Activated naive CD4-positive, alpha-beta T cell treated with Interleukin-2 at 50 U/mL for 16 hours (primary cell): ENCODE measurements at places on chromosomes 2 and 18.

DNA sequence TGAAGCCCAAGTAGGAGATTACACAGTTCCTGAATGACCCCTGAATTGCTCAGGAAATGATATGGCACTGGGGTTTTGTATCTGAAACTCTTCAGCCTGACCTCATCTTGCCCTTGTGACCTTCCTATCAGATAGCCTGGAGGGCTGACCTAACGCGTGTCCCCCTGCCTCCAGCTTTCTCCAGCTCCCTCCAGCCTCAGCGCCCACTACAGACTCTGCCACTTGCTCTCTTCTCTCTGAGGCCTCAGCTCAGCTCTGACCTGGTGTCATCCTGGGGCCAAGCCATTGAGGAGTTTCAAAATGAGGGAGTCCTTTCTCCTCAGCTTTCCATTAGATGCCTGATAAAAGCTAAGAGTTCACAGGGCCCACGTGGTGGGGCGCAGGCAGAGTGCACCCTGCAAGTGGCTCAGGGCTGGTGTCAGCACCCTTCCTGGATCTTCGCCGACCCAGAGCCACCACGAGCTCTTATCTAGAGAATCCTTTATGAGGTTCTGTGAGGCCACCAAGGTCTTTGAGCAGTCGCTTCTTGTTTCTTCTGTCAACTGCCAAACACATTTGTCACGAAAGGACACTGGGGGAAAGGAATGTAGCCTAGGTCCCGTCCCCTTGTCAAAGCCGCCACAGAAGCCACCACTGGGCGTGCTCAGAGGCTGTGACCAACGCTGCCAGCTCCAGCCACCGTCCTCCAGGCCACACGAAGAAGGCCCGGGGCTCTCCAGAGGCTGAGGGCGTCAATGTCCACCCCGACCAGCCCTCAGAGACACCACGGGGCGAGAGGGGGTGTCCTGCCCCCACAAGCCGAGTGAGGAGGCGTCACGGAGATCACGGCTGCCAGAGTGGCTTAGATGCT is 131.3 kb upstream of the GPC1 start:
- DNase-seq: no peak

DNA sequence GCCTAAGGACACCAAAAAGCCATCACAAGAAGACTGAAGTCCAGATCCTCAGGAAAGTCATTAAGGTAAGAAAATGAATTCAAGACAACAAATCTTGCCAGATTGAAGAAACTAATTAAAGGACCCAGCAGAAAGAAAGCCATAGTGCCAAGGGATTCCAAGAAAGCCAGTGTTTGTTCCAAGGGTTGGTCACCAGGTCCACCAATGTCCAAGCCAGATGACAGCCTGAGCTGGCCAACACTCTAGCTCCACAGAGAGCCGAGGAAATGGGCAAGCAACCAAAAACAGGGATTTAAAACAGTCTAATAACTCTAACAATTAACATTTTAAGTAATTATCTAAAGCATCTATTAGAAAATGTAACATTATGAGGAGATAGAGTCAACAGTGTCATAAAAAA is 49.2 kb downstream of the DNER start:
- DNase-seq: no peak

GRCh38 chr2:192298664-192299063 is 103.9 kb upstream of the TMEFF2 start:
- no peak for DNase-seq

GRCh38 chr2:129768485-129769184 is 210.8 kb upstream of the RAB6C start:
- no peak for DNase-seq

GRCh38 chr2:127037476-127037875 is 69.5 kb downstream of the BIN1 start:
- DNase-seq: no peak

GRCh38 chr2:68330691-68331090 is 10.9 kb upstream of the CNRIP1 start:
- DNase-seq: no peak

- DNase-seq: no peak
These were observed 298.9 kb downstream of the EIPR1 start for GRCh38 chr2:3078684-3079083.

DNA sequence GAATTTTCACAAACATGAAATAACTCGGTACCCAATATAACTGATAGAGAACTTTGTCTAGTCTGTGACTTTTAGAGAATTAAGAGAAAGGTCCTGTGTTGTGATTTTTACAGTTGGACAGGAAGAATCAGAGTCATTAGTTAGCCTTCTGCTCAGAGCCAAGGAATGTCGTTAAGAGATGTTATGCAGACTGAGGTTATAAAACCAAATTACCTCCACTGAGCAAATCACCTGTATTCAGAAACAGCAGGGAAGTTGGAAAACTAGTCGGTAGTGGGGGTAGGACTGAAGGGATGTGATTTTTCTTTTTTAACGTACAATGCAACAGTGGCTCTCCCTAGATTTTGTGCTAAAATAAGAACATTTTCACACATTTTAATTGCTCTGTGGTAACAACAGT is 18.5 kb downstream of the TANK start:
- DNase-seq: no peak

GRCh38 chr2:8303322-8303832 is 378.5 kb upstream of the ID2 start:
- peak; percentile 78 for DNase-seq

DNA sequence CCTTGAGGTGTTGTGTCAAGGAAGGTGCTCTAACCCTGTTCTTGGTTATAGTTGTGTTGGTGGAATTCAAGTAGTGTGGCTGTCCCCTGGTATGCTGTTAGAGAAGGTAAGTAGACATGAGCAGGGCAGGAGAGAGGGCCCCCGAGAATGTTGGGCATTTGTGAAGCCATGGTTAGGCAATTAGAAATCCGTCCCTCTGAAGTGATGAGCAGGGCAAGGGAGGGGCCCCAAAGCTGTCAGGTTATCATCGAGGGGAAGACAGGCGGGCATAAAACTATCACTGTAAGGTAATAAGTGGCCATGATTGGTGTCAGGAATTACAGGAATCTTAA is 5.2 kb downstream of the XRCC5 start:
- no peak for DNase-seq

GRCh38 chr2:20050104-20050645 is 1.3 kb downstream of the LAPTM4A start:
- DNase-seq: peak; percentile 35

DNA sequence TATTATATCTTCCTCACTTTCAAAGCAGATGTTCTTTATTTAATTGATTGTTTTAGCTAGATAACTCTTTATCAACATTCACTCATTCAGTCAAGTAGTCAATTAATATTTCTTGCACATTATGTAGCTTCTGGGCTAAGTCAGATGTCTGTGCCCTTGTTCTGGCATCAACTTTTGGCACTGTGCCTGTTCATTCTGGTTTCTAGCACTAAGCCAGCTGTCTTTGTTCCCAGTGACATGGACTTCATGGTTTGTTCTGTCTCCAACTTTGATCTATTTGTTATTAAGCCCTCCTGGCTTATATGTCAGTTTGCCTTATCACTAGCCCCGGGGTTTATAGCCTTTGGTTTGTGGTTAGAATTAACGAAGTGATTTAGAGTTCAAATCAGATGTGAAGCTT is 247.9 kb upstream of the SYT4 start:
- DNase-seq: no peak

- no peak for DNase-seq
These were observed 56.1 kb downstream of the LHCGR start for GRCh38 chr2:48699348-48699930.

DNA sequence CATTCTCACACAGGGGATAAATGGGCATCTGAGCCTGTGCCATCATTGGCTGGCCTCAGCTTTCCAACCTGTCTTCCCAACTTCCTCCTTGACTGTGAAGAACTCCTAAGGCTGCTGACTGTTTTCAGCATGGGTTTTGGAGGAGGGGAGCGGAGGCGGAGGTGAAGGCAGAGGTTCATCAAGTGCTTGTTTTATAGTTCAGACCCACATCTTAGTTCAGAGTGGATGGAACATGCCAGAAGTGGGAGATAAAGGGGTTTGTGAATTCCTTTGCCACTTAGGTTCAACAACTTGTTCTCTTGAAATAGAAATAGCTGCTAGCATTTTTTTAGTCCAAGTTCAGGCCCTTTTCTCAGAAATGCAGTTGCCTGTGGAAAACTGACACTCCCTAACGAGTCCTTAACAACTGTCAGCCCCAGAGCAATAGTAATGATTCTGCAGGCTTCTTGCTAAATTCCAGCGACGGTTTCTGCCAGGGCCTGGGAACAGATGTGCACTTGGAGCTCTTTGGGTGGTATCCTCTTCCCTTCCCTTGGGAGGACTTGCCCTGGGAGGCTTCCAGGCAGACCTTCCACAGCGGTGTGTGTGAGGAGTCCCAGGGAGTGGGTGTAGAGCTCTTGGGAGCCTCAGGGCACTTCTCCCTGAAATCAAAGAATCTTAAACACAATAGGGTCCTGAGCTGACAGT is 30.1 kb upstream of the ITGA6 start:
- no peak for DNase-seq

DNA sequence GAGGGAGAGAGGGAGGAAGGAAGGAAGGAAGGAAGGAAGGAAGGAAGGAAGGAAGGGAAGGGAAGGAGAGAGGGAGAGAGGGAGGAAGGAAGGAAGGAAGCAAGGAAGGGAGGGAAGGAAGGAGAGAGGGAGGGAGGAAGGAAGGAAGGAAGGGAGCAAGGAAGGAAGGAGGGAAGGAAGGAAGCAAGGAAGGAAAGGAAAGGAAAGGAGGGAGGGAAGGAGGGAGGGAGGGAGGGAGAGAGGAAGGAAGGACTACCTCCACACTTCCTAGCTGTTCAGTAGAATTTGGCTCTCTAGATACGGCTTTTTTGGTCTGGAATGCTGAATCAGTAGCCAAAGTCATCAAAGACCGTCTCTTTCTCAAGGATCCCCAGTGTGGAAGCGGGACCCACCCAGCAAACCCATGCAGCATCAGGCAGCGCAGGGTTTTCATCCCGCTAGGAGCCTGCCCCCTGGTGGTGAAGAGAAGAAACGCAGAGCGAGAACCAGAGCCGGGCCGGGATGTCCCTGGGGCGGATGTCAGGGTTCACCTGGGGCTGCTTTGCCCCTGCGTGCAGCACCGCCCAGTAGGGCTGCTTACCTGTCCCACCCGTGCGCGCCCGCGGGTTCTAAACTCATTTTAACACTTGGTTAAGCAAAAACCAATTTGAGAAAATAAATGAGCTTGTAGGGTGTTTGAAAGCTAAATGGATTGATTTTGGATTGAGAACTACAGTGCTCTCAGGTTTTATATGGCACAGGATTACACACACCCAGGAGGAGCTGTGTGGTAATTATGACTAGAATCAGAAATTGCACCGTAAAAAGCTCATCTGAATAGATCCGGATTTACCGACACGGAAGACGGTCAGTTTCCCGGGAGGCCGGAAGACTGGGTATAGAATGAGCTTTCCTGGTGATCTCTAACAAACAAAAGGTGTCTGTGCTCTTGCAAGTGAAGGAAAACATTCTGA is 48.1 kb upstream of the ARL4C start:
- DNase-seq: peak; percentile 79

DNA sequence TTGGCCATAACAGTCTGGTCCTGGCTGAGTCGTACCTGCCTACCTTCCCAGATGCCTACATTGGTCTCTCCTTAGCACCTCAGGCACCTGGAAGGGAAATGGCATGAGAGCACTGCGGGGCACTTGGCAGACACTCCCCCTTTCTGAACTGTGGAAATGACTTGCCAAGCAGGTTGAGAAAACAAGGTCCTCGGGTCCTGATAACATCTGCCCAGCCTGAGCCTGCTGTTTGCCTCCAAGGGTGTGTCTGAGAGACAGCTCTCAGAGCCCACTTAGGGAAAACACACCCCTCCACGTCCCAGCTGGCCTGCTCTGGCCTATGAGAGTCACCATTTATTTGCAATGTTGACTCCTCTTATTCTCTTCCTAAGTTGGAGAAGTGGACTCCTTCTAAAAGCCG is 10.5 kb downstream of the FAM110C start:
- no peak for DNase-seq
